ENCODE measurements at places on chromosomes 7 and 10.
A peak's percentile ranks its signal among the peaks of the same experiment; 100 is the strongest.

- no peak for DNase-seq
Measured at GRCh38 chr10:47206449-47207280, 93.3 kb upstream of the GDF10 start.

DNA sequence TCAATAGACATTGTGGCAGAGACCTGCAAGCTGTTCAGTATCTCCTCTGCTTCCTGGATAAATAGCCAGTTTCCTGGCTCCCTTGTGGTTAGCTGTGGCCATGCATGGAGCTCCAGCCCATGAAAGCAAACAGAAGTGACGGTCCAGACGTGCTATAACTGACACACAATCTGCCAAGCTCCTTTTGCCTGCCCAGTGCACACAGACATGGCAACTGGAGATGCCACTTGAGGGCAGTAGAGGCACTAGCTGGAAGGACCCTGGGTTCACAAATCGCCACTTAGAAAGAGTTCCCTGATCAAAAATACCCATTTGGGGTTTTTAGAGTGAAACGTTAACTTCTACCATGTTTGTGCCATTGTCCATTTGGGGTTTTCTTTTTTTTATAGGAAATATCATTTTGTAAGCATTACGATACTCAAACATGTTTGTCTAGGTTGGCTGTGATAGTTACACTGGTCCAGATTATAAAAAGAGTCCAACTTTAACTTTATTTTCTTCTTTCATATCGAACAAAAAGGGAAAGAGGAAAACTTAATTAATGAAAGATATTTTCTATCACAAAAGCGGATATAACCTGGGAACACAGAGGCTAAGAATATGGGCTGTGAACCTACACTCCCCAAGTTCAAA is 31.3 kb downstream of the KIN start:
- peak; percentile 37 for DNase-seq

- DNase-seq = peak; percentile 83
Measured at GRCh38 chr7:151315038-151315655, 26.5 kb upstream of the NUB1 start.

- no peak for DNase-seq
Measured at GRCh38 chr10:101595591-101596433, 7.7 kb downstream of the DPCD start.

DNA sequence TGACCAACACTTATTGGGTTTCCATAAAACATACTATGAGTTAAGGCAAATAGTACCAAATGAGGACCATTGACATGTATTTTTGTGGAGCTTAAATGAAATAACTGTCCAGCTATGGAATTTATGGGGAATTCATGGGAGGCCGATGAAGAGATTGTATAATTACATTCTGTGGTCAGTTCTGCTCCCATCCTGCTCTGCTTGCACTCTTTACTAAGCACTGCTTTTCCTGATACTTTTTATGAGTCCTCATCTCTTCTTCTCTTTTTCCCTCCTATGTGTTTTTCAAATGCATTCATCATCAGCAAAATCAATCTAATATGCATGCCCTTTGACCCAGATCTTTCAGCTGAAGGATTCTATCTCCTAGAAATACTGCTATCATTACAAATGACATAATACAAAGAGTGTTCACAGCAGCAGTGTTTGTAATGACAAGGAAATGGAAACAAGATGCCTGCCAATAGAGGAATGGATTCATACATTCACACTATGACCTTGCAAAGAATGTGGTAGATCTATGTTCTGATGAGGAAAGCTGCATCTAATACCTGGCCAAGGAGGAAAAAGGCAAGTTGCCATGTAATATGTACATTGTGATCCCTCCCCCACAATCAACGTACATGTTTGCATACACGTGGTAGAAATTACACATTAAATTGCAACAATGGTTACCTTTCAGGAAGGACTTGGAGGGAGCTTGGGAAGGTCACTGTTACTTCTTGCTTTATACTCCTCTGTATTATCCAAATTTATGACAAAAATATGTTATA is 73.9 kb downstream of the PCGF5 start:
- DNase-seq = no peak

DNA sequence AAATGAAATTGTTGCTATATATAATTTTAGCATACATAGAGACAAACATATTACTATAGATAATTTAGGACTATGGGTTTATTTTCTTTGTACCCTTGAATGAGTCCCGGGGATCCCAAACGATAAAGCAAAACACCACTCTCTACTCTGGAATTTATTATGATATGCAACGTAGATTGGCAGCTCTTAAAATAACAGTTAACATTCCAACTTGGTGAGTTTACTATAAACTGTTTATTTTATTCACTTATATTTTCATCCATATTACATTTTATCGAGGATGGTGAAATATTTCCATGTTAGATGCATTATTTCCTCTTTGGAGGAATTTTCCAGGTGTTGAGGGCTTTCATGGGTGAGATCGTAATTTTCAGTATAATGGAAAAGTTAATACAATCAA is 138.7 kb upstream of the DGKB start:
- DNase-seq = no peak

- DNase-seq = no peak
Measured at GRCh38 chr7:148587076-148587475, 3.5 kb upstream of the C7orf33 start.

DNA sequence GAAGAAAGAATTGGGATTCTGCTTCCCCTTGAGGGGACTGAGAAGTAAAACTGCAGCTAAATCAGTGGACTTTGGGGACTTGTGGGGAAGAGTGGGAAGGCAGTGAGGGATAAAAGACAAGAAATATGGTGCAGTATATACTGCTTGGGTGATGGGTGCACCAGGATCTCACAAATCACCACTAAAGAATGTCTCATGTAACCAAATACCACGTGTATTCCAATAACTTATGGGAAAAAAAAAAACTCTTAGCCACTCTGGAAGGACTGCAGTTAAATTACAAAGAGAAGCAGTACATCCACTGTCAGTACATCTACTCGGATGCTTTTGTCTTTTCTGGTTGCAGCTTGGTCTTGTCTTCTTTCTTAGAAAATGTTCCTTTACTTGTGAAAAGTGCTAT is 27.4 kb upstream of the GOT1 start:
- DNase-seq = no peak

DNA sequence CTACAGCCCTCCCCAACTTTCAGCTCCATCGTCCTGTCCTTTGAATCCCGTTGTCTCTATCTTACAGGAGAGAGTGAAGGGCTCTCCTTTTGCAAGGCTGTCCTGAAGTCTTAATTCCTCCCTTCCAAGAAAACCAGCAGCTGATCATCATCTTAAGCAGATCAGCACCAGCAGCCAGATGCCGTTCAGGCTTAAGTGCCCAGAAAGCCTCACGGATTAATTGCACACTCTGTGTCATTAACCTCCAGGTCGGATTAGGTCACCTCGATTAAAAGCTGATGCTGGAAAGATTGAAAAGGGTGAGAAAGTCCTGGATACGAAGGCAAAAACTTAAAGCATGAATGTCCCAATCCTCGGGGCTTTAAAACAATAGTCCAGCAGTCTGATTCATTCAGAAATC is 24.8 kb upstream of the ADARB2 start:
- no peak for DNase-seq

DNA sequence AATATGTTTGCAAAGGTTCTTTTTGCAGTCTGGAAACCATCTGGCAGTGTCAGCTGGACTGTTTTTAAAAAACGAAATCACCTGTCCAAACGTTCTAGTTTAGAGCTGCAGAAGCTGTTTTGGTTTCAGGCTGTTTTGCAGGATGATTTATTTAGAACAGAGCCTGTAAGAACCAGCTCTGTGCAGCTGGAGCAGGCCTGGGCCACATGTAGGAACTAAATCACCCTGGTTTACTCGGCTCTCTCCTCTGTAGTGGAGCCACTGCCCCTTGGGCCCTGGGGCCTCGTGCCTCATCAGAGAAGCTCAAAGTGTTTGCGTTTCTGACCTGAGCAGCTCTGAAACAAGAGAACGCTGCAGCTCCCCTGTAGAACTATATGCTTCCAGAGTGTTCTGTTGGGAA is 142.5 kb downstream of the ACTR3B start:
- no peak for DNase-seq

DNA sequence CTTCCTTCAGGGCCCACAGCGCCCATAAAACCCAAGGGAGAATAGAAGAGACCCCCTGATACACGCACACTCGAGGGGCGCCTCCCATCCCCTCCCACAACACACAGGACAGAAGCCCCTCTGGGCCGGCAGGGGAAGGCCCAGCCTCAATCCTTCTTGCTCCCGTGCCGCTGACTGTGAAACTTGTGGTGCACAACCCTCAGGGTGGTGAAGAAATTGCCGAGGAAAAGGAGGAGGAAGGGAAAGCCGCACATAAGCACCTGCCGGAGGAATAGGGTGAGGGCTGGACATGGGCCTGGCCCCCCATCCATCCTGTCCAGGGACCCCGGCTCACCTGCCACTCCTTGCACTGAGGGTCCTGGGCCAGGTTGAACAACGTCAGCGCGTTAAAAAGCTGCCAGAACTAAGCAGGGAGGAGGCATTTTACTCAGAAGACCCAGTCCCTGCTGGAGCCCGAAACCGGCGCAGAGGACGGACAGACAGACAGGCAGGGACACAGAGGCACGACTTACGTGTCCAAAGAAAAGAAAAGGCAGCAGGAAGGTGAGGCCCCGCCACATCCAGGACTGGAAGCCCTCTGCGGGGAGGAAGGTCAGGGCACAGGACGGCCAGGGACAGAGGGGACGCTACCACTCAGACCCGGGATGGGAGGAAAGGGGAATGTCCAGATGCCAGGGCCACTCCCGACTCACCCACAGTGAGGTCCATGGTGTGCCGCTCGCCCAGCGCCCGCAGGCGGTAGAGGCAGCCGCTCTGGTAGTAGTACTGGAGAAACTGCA is 7.2 kb downstream of the TMEM120A start:
- DNase-seq = no peak

DNA sequence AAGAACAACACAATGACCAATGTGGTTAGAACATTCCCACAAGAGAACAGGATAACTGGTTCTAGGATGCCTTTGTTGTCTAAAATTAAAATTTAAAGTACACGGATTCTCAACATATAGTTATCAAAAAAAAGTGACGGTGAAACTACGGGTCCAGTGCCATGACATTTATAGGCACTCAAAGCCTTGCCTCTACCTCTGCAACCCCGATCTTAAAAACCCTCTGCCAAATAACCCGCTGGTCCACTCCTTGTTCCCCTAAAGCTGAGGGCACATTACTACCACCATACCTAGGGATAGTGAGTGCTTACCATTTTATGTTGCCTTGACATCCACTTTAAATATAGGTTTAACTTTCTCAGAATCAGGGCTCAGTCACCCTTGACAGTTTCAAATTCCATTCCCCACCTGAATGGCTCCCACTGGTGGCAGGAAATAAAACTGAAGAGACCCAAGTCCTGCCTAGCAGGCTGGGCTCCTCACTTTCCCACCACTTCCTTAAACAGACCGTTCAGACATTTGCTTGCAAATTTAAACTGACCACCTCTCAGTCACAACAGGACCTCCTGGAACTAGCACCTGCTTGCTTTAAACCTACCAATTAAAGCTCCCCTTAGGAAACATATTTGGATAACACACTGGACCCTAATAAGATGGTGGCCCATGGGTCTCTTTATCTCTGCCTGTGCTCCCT is 169.9 kb upstream of the ASAH2 start:
- peak; percentile 87 for DNase-seq

GRCh38 chr10:69814251-69814650 is 12.5 kb downstream of the COL13A1 start:
- DNase-seq = no peak

DNA sequence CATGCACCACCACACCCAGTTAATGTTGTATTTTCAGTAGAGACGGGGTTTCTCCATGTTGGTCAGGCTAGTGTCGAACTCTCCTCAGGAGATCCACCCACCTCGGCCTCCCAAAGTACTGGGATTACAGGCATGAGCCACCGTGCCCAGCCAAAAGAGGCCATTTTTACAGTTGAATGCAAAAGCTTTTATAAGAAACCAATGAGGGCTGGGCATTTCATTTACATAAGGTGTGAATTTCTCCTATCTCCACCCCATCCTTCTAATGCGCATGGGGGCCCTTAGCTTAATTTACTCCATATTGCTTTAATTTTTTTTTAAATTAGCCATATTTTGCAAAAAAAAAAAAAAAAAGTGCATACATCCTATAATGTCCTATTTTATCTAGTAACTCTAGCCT is 25.1 kb upstream of the EIF4H start:
- DNase-seq = no peak

DNA sequence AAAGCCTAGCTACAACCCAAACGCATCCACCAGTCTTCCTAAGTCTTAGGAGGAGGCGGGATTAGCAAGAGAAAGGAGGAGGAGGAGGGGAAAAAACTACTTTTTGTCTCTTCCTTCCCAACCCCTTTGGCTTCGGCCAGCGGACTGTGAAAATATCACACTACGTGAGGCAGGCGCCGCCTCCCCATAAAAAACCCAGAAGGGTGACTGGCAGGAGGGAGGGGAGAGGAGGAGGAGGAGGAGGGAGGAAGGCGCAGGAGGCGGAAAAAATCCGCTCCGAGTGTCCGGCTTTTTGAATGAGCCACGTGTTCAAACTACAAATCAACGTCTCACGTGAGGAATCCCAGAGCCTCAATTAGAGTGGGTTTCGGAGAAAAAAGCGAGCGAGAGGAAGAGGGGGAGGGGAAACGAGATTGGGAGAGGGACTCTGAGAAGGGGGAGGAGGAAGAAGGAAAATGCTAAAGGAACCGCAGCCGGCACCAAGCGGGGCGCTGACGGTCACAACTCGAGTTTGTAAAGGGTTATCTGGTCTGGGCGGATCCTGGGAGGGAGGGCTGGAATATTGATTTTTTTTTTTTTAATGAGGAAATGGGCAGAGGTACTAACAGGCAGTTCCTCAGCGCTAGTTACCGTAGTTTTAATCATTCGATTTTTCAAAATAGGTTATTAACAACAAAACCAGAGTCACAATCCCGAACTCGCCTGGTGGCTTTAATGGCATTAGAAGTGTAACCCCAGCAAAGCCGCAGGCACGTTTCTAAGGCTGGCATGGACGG is at the start of gene IGF2BP3:
Gene IGF2BP3 (minus strand): TSS at position 162 of the 776 bp plus-strand sequence. CDS start 381 bp downstream, outside the sequence.
- DNase-seq = peak; percentile 96

DNA sequence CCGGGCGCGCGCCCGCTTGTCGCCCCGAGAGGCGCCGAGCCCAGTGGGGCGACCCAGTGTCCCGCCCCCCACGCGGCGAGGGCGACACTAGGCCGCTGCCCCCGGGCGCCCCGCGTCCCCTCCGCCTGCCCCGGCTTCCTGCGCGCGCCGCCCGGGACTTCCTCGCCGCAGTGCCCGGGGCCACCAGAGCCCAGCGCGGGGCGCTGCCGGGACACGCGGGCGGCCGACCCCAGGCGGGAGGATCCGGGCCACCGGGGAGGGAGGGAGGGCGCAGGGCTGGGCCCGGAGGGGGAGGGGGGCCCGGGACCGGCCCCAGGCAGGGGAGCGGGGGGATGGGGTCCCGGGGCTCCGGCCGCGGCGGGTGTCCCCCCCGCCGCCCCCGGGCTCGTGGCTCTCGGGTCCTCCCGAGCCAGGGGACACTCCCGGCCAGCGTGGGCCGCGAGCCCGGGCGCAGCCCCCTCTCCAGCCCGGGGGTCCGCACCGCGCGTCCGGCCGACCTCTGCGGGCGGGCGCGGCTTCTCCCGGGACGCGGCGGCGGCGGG is 435 bp upstream of the PWWP2B start:
- peak; percentile 41 for DNase-seq

- peak; percentile 35 for DNase-seq
Measured at GRCh38 chr10:23917251-23917840, 291.6 kb upstream of the KIAA1217 start.

- DNase-seq = no peak
Measured at GRCh38 chr7:54921116-54921515, 97.7 kb upstream of the EGFR start.

GRCh38 chr7:69217516-69218350 is 380.5 kb upstream of the AUTS2 start:
- DNase-seq = no peak

GRCh38 chr7:117036836-117037235 is 83.5 kb downstream of the ST7 start:
- DNase-seq = no peak

GRCh38 chr7:3214090-3214413 is 87.0 kb upstream of the SDK1 start:
- DNase-seq = no peak

GRCh38 chr10:97255512-97256293 is 36.7 kb downstream of the ARHGAP19 start:
- no peak for DNase-seq
